ENCODE measurements at places on chromosomes 11 and 22.

- DNase-seq: no peak
Observed at GRCh38 chr22:27581688-27582087, 219.9 kb downstream of the MN1 start.

DNA sequence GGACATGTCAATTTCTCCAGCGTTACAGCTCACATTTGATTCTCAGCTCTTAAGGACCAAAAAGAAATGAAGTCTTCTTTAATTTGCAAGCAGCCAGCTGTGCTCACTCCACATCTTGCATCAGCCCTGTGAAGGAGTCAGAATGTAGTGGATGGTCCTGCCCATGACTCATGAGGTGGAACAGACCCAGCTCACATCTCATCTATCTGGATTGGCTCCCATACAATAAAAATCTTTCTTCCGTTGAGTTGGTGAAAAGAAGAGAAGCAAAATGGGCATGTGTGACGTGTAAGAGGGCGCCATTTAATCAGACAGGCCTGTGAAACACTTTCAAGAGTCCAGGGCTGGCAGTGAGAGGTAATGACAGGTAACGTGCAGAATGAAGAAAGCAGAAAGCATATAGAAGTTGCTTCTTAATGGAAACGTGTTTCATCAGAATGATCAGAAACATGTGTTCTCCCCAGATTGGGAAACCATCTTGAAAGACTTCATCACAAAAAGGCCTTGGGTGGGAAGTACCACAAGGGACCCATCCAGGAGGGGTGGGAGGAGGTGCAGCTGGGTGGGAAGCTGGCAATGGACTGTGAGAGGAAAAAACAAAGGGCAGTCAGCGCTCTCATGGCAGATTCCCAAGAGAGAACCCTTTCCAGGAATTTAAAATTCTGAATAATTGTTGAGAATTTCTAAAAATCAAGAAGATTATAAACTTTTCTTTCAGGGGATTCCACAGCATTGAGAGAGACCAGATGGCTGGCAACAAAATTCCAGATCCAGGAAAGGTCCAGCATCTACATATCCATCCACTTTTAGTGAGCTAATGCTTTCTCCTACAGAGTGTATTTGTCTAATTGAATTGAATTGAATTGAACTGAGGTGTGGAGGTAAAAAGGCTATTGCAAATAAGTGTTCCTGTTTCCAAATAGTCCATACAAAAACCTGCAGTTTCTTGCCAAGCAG is 57.0 kb downstream of the ETS1 start:
- no peak for DNase-seq

DNA sequence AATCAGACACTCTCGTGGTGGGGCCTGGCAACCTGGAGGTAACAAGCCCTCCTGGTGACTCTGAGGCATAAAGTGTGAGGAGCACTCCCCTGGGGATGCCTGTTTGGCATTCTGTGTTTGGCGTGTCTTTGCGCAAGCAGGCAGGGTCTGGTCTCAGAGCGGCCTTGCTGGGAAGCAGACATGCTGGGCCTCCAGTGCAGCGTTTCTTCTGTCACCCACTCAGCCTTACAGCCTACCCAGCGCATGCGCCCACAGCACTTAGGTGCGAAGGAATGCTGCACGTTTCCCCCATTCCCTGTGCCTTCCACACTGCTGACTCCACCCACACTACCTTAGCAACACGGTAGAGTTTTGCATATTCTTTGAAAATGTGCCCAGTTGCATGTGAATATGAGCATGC is 7.4 kb upstream of the CXCR5 start:
- no peak for DNase-seq

- no peak for DNase-seq
Observed at GRCh38 chr11:84465040-84465439, 1162.1 kb downstream of the DLG2 start.

GRCh38 chr11:35007277-35007676 is 90.9 kb downstream of the PDHX start:
- DNase-seq: no peak

GRCh38 chr11:63952570-63952969 is 13.8 kb downstream of the NAA40 start:
- DNase-seq: no peak

DNA sequence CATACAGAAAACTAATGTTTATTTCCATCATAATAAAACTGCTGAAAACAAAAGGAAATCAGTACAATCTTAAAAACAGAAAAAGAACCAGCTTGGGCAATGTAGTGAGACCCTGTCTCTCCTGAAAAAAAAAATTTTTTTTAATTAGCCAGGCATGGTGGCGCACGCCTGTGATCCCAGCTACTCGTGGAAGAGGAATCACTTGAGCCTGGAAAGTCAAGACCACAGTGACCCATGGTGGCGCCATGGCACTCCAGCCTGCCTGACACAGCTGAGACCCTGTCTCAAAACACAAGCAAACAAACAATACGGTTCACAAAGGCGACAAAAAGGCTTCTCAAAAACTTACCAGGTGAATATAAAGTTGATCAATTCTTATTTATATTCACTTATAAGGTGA is 289.7 kb downstream of the BRD1 start:
- no peak for DNase-seq

DNA sequence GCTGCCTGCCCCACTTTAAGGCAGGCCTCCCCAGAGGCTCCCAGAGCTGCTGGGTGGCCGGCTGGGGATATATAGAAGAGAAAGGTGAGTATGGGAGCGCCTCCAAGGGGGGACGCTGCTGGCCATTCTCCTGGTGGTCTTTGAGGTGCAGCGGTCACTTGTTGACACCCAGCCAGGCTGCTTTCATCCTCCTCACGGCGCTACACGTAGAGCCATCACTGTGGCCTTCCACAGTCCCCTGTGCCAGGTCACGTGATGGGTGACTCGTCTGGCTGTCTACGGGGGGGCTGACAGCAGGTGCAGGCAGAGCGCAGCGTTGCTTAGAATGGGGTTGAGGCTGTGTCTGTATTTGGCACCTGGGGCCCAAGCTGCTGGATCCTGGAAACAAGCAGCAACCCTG is 1.9 kb downstream of the ACR start:
- no peak for DNase-seq

DNA sequence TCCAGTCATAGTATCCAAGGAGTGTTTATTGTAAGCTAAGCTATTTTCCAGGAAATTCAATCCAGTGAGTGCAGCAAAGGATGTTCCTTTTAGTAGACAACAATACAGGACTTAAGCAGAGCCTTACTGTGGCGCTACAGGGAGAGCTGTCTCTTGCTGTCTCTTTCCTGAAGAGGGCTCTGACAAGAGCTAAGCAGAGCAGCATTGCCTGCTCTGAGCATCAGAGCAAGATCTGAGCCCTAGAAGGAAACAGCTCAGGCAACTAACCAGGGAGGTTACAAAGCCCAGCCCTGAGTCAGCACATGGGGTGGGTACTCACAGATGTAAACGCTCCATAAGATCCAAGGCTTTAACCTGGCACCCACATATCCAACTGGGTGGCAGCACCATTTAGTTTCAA is 8.0 kb downstream of the LAYN start:
- no peak for DNase-seq

- DNase-seq: no peak
Observed at GRCh38 chr11:102111787-102112508, 1.7 kb downstream of the YAP1 start.

- no peak for DNase-seq
Observed at GRCh38 chr22:17999851-18000250, 24.5 kb downstream of the MICAL3 start.

DNA sequence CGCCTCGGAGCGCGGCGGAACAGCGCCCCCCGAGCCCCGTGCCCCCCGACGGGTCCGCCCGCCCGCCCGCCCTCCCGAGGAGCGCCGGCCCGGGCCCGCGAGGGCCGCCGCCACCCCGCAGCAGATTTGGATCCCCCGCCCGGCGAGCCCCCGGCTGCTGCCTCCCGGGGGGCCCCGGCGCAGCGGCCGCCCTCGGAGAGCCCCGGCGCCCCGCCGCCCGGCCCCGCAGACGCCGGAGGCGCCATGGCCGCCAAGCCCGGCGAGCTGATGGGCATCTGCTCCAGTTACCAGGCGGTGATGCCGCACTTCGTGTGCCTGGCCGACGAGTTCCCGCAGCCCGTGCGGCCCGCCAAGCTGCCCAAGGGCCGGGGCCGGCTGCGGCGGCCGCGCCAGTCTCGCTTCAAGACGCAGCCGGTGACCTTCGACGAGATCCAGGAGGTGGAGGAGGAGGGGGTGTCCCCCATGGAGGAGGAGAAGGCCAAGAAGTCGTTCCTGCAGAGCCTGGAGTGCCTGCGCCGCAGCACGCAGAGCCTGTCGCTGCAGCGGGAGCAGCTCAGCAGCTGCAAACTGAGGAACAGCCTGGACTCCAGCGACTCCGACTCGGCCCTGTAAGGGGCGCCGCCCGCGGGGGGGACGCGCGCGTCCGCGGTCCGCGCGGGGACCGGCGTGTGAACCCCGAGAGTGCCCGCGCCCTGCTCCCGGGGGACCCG is 380 bp downstream of the C11orf96 start:
- DNase-seq: no peak

GRCh38 chr11:14124886-14125285 is 162.4 kb downstream of the SPON1 start:
- DNase-seq: no peak

- DNase-seq: no peak
Observed at GRCh38 chr11:33405834-33406602, 148.8 kb downstream of the HIPK3 start.

- no peak for DNase-seq
Observed at GRCh38 chr11:122847466-122847865, 9.2 kb downstream of the CRTAM start.

DNA sequence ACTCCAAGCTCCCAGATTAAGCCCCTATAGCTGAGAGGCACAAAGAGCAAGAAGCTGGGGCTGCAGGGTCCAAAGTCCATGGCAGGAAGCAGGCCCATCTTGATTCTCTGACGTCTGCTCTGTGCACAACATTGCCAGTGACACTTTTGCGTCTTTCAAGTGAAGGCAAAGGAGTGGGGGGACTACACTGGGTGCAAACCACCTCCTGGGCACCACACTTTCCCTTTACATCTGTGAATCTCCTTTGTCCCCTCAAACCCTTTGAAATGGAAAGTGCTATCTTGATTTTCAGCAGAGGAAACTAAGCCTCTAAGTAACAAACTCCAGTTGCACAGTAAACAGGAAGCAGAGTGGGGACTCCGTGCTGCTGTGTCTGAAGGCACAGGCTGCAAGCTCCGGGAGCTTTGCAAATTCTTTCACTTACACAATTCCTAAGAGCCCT is 428.0 kb downstream of the LARGE1 start:
- no peak for DNase-seq

- DNase-seq: no peak
Observed at GRCh38 chr11:11636671-11637070, 14.9 kb upstream of the GALNT18 start.

- DNase-seq: no peak
Observed at GRCh38 chr11:134047586-134047999, 21.3 kb upstream of the JAM3 start.

GRCh38 chr11:35891096-35891495 is 52.8 kb upstream of the LDLRAD3 start:
- no peak for DNase-seq

GRCh38 chr11:72548463-72548862 is 114.1 kb upstream of the CLPB start:
- DNase-seq: no peak

- no peak for DNase-seq
Observed at GRCh38 chr11:7570938-7571521, 57.2 kb downstream of the PPFIBP2 start.

GRCh38 chr11:64892411-64892831 is 14.0 kb upstream of the EHD1 start:
- no peak for DNase-seq

- DNase-seq: no peak
Observed at GRCh38 chr11:9386901-9387300, 2.4 kb downstream of the IPO7 start.

GRCh38 chr11:48900131-48900800 is 83.4 kb downstream of the TRIM51G start:
- DNase-seq: no peak

DNA sequence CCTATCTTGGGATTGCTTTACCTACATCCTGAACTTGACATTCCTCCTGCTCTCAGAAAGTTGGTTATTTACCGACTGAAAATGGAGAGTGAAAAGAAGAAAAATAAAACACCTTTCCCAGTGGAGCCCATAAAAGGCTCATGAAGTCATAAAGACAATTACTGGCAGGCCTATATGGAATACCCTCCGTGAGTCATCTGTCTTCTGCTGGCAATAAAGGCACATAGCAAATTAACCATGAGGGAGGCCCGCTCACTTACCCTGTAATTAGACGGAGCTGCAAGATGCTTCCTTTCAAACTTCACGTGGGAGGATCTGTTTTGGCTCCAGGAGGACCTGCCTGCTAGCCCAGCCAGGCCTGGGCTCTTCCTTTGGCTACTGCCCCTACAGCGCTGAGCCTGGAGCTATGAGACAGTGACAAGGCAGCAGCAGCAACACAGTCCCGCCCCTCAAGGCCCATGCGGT is 540.4 kb downstream of the BUD13 start:
- no peak for DNase-seq

DNA sequence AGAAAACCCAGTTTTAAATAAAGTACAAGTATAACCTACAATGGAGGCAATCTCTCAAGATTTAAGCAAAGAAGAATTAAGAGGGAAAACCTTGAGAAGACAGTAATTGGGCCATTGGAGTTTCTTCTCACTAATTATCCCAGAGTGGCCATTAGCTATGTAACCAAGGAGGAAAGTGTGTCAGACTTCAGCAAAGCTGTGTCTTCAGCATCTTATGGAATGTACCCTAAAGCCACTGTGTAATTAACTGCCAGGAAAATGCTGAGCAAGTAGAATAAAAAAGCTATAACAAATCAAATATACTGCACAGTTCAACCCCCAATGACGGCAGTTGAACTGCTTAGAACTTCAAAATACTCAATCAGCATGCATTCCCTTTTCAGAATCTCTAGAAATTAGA is 261.6 kb downstream of the TTC28 start:
- no peak for DNase-seq

DNA sequence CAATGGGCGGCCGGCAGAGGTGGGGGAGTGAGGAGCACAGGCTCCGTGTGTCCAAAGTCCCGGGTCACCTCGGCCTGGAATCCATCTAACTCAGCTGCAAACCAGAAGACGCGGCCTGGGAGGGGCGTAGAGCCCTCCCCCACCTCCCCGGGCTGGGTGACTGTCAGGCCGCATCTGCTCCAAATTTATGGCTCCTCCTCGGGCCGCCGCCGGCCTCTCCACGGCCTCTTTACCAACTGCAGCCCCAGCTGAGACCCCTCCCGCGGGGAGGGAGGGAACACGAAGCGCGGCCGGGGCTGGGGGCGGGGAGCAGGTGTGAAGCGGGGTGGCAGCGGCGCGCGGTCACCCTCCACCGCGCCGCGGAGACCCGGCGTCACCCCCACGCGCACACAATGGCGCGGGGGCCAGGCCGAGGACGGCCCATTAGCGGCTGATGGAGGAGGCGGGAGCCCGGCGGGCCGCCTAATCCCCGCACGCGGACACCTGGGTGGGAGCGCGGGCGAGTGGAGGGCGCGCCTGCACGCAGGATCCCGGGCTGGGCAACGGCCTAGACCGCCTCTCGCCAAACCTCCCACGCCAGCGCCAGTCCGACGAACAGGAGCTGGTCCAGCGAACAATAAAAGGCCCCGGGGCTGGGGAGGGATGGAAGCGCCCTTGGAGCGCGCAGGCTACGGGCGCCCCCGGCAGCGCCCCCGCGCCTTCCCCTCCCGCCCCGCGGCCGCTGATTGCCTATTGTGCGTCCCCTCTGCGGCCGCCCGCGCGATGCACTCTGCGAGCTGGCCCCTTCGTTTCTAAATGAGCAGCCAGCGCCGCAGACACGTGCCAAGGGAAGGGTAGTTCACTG is 25.9 kb upstream of the ROBO3 start:
- DNase-seq: no peak

GRCh38 chr11:1178201-1178885 is 20.6 kb downstream of the MUC5AC start:
- no peak for DNase-seq
